ENCODE measurements at places on chromosomes 6 and 20.
A peak's percentile ranks its signal among the peaks of the same experiment; 100 is the strongest.

GRCh38 chr6:47135772-47136171 is 93.6 kb upstream of the ADGRF1 start:
- peak; percentile 68 for DNase-seq

DNA sequence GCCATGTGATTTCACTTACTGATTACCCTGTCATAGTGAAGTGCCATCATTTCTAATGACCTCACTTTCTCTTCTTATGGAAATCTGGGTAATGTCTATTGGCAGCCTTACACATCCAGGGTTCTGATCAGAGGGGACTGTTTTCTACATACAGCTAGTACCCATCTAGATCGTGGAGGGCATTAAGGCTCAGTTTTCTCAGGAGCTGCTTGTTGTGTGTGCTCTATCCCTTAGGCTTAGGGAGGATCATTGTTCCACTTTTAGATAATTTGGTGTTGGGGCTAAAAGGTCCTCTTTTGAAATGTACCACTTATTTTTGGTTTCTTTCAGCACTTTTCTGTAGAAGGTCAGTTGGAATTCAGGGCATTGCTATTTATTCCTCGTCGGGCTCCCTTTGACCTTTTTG is 3.8 kb downstream of the HSP90AB1 start:
- DNase-seq: no peak

DNA sequence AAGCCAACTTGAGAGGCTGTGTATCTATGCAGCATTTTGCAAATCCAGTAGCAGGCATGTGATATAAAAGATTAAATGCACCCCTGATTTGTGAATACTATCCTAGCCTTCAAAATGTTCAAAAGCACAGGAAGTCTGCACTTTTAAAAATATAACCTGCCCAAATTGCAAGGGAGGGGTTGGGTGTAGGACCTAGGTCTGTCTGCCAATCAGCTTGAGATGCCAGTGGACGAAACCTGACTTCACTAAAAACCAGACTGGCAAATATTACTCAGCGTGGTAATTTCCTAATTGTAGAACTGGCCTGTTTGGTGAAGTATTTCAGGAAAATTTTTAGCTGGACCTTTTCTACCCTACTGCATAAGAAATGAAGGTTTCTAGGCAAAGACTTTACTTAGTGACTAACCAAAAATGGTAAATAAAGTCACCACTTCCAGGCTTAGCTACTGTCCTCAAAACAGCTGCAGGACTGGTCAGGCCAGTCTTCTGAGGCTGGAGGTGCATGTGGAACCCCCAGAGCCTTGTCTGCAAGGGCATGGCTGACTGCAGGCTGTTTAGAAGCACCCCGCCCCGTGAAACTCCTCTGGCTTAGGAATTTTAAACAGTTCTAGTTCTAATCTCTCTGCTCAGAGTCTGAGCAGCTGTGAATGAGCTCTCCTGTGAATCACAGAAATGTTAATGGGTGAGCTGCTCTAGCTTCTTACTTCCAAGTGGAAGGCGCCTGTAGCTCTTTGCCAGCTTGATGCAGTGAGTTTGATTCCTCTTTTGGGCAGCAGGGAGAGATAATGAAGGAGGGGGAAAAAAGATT is 104.4 kb upstream of the ESR1 start:
- DNase-seq: no peak

DNA sequence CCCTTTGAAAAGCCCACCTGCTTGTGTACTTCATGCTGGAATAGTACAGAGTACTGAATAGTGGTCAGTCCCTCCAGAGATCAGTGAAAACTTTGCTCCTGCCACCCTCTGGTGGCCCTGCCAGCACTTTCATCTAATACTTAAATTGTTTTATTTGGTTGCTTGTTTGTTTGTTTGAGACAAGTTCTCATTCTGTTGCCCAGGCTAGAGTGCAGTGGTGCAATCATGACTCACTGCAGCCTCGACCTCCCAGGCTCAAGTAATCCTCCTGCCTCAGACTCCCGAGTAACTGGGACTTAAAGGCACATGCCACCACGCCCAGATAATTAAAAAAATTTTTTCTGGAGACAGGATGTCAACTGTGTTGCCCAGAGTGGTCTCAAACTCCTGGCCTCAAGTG is 9.1 kb downstream of the FAM83D start:
- DNase-seq: no peak

DNA sequence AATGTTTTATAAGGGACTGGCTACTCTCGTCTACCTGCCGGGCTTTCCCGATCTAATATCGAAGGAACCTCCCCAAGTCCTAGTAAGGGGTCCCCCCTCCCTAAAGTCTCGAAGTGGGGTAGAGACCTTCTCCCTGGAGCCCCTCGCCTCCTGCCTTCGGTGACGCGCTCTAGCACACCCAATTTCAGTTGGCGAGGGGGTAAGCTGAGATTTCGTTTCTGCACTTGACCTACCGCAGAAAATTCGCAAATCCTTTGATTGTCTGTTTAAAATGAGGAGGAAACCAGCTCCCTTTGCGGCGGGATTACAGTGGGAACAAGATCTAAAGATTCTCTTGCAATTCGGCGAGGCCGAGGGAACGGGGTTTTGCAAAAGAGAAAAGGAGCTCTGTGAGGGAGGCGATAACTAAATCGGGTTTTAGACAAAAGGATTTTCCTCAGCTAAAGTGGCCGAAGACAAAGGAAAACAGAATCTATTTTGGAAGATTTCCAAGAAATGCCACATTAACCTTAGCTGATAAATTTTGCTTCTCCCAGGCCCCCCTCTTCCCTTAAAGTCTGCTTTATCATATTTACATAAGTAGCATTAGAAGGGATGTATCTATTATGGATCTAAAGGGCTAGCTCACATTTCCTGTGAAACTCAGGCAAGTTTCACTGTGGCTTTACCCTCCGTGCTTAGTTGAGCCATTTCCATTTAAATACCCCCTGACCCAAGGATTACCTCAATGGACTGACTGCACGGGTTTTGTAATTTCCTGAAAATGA is 8.4 kb downstream of the SIM1 start:
- DNase-seq: no peak

DNA sequence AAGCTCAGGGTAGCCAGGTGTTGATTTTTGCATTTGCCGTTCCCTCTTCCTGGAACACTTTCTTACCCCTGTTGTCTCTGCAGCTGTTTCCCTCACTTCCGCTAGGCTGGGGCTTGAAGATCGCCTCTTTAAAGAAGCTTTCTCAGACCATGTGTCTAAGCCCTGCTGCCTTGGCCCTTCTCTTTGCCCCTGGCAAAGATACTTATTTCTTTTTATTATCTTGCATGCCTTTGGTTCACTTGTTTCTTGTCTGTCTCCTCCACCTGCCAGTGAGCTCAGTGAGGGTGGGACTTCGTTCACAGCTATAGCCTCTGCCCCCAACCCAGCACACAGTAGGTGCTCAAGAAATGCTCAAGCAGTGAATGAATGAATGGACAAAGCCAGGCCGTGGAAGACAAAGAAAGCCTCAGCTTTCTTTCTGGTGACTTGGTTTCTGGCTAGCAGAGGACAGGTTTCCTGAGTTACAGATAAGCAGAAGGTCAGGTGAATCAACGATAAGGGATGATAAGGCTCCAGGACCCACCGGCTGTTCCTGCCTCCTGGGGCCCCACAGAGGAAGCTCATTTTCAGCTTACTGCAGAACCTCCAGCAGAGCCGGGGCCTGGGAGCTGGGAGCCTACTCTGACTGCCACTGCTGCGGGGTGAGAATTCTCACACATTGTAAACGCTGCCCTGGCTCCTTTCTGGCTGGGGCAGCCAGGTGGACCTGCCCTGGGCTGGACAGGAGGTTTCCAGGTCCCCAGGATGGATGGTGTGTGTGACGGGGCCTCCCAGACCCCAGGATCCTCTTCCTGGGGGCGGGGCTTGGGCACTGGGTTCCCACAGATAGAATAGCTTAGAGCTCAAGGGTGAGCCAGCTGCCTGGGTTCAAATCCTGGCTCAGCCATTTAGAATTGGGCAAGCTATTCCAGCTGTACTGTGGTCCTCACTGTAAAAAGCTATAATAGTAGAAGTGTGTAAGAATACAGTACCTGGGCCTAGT is 29.8 kb downstream of the SNAI1 start:
- no peak for DNase-seq

- no peak for DNase-seq
Observed at GRCh38 chr6:11330413-11330760, 97.9 kb upstream of the NEDD9 start.

GRCh38 chr20:25695532-25696370 is 902 bp downstream of the ZNF337 start:
- DNase-seq: no peak

- peak; percentile 18 for DNase-seq
Observed at GRCh38 chr6:144644776-144645175, 359.6 kb downstream of the UTRN start.

DNA sequence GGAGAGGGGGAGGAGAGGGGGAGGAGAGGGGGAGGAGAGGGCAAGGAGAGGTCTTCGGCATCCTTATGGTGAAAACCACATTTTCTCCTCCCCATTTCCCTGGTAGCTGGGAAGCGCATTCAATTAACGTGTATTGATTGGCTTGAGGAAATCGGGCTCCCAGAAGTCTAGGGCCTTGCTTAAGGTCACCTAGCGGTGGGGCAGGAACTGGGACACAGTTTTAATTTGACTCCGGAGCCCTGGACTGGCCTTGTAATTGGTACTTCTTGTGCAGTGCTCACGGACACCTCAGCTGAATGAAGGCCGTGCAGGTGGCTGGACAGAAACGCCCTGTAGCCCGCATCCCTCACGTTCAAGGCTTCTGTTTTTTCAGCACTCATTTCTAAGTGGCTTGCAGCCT is 42.8 kb downstream of the CTCFL start:
- no peak for DNase-seq

DNA sequence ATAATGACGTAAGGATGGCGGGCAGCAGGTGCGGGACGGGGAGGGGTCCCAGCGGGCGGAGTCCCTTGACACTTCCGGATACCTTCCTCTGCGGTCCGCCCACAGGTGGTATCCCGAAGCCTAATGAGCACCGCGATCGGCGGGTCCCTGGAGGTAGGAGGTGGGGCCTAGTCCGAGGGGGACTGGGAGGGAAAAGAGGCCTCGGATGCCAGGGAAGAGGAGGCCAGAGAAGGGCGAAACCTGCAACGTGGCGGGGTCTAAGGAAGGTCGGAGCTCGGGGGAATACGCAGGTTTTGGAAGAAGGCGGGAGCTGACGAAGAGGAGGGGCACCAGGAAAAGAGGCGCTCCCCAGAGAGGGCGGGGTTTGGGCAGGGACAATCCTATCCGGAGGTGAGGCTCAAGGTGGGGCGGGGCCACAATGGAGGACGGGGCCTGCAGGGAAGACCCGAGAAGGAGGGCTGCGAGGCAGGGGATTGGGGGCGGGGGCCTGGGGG is 3.7 kb downstream of the PRSS16 start:
- DNase-seq: no peak

- no peak for DNase-seq
Observed at GRCh38 chr20:40006168-40006860, 682.7 kb downstream of the MAFB start.

DNA sequence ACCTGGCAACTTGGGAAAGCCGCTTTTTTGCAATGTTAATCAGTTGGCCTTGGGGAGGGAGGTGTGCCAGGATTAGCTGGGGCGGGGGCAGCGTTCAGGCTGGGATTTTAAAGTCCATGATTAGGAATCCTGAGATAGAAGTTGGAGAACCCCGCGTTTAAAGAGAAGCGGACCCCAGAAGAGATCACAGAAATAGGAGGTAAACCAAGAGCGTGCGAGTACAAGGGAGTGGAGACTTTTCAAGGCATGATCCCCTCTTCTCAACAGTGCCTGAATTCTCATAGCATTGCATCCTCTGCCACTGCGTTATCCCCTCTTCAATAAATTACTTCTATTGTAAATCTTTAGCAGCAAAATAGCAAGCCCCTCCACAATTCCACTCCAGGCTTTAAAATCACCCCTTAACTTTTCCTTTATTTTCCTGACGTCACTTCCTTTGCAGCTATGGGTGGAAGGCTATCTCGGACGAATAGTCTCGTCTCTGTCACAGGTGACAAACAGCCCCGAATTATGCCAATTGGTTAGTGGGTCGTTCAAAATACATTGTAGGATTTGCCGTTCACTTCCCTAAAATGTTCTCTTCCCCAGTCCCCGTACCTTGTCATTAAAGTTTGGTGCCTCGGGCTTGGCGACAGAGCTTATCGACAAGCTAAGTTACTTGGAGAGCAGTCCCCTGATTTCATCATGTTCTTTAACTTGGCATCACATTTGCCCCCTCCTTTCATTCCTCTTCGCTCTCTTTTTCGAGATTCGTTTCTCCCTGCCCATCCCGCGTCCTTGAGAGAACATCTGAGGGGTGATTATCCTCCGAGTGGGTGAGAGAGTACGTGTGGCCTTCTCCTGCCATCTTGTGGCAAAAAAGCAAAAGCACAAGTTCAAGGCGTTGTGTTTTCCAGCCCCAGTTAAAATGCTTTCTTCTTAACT is 17.1 kb downstream of the OR2B2 start:
- peak; percentile 58 for DNase-seq

Measured in AG09309 (cell line).